Lower lobe of right lung (tissue), 2 donors: ENCODE measurements at places on chromosomes 2 and 18. TPM values are rescaled to one million over a fixed set of nuclear protein-coding genes. Genes with fewer than 3 reads are reported as not detected.

The G6PC2 gene
- total RNA-seq: not detected

The MC5R gene
- not detected for total RNA-seq

The POTEJ gene
- not detected for total RNA-seq

The FABP1 gene
- total RNA-seq: not detected

The MATN3 gene
- total RNA-seq: 8.1 TPM

- H3K36me3 ChIP-seq: peaks cover 14% of the 10 kb centered on the region
- no peak overlapping the region for H3K4me3 ChIP-seq
- DNase-seq: no peak
- H3K4me1 ChIP-seq: peaks cover 44% of the 10 kb centered on the region
- no peak overlapping the region for H3K27ac ChIP-seq
These were observed 41.7 kb downstream of the SH3BP4 start for GRCh38 chr2:234993541-234993981.

DNA sequence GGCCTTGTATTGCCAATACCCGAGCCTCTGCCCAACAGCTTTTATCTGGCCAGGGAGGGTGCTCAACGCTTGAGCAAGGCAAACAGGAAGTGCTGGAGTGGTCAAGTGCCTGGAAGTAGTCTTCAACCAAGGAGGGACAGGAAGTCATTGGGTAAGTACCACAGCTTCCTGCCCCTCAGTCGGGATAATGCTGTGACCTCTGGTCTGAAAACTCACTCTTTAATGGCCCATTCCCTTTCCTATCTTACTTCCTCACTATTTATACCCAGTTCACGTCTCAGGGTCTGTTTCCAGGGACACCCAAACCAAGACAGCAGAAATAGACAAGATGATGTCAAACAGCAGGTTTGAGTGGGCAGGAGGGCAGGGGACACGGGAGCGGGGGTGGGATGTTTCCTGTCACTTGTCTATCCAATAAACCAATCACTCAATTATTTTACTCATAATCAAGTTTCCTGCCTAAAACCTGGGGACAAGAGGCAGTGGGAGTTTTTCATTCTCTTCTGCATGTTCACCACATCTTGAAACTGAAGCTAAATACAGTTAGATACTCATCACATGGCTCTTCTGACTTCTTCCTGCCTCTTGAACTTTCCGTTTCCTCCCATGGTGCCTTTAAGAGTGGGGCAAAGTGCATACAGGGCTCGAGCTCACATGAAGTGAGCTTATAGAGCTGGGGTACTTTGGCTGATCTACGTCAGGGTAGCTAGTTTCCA is 68.9 kb upstream of the CAB39 start:
- H3K27ac ChIP-seq: peak overlapping the region; percentile 14
- H3K4me3 ChIP-seq: no peak overlapping the region
- DNase-seq: peak; percentile 80
- peaks cover 19% of the 10 kb centered on the region for H3K4me1 ChIP-seq
- no peaks in the 10 kb centered on the region for H3K36me3 ChIP-seq
- H3K27me3 ChIP-seq: no peaks in the 10 kb centered on the region

DNA sequence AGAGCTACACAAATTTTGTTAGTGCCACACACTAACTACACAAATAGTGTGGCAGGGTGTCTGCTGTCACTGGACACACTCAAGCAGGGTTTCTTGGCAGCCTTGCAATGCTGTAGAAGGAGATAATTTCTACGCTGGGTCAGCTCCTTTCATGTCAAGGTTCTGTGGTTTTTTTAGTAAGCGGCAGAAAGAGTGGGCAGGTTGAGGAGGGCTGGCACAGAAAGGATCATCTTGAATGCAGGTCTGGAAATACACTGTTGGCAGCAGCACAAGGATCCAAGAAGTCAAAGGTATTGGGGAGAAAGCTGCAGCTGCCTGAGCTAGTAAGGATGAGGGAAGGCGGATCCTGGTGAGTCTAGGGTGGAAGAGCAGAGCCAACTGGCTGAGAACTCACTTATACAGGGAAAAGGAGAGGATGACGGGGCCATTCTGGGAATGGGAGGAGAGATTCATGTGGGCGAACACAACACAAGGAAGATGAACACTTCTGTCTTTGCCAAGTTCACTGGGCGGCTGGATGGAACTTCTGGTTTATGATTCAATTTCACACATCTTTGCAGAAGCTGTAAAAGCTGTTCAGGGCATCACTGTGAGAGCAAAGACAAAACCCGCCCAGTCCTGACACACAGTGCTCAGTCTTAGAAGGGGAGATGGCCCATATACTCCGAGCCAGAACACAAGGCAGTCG is 16.9 kb upstream of the CYRIA start:
- H3K27me3 ChIP-seq: no peaks in the 10 kb centered on the region
- H3K27ac ChIP-seq: no peak overlapping the region
- no peaks in the 10 kb centered on the region for H3K36me3 ChIP-seq
- no peak for DNase-seq
- no peak overlapping the region for H3K4me3 ChIP-seq

- H3K27ac ChIP-seq: no peak overlapping the region
- no peak for DNase-seq
- no peak overlapping the region for H3K4me3 ChIP-seq
- no peaks in the 10 kb centered on the region for H3K4me1 ChIP-seq
- no peaks in the 10 kb centered on the region for H3K36me3 ChIP-seq
These were observed 16.7 kb upstream of the GREB1 start for GRCh38 chr2:11516984-11517648.

DNA sequence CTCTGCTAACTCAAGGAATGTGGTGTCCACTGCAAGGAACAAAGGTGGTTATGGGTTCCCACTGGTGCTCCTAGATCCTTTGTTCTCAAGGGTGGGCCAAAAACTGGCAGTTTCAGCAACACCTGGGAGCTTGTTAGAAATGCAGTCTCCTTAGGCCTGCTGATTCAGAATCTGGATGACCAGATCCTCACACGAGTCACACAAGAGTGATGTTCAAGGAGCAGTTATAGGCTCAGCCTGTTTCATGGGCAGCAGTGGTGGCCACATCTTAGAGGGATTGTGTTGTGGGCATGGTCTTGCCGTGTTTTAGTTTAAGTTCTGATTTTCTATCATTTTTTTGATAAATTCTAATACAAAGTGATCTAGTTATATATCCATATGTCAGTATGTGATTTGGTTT is 28.7 kb upstream of the MGAT5 start:
- H3K27ac ChIP-seq: no peak overlapping the region
- H3K27me3 ChIP-seq: no peaks in the 10 kb centered on the region
- peaks cover 3% of the 10 kb centered on the region for H3K4me1 ChIP-seq
- no peak for DNase-seq
- H3K4me3 ChIP-seq: no peak overlapping the region
- no peaks in the 10 kb centered on the region for H3K36me3 ChIP-seq

DNA sequence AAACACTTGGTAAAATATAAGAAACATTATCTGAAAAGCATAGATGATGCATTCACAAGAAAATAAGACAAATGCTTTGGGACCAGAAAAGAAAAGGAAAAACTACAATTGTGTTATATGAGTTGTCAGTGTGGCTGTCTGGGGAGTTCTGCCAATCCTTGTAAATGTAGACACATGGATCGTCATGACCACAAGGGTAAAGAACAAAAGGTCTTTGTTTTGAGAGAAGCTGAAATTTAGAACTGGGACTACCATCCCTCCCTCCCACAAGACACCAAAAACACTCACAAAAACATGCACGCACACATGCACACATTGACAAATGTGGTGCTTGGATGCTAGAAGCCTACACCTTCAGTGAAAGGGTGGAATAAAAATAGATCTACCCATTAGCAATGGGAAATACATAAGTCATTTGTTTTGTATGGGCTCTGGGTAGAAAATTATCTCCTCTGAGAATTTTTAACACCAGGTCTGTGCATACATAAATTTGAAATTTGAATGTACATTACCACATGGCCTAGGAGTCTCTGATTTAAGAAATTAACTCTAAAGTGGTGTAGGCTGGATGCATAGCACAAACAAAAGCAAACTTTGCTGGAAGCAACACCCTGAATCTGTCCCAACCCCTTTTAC is 266.2 kb upstream of the SLC39A10 start:
- H3K36me3 ChIP-seq: no peaks in the 10 kb centered on the region
- DNase-seq: no peak
- H3K27ac ChIP-seq: no peak overlapping the region
- no peaks in the 10 kb centered on the region for H3K27me3 ChIP-seq

DNA sequence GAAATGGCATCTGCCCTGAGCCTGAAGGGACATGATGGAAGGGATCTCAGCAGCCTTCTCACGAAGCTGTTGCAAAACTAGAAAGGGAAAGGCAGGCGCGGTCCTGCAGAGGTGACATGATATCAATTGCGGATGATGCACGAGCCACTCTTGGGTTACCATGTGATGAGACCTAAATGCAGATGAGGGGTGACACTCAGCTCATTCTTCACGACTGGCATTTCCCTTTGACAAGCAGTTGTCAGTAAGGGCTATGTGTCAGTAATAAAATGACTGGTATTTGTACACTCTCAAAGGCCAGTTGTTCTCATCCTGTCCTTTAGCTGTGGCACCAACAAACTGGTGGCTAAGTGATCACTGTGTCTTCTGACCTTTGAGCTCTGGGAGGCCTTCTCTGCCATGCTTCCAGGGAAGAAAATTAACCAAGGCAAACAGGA is 273.6 kb downstream of the ETAA1 start:
- no peak overlapping the region for H3K27ac ChIP-seq
- no peak for DNase-seq
- H3K27me3 ChIP-seq: no peaks in the 10 kb centered on the region
- no peaks in the 10 kb centered on the region for H3K36me3 ChIP-seq
- no peaks in the 10 kb centered on the region for H3K4me1 ChIP-seq

DNA sequence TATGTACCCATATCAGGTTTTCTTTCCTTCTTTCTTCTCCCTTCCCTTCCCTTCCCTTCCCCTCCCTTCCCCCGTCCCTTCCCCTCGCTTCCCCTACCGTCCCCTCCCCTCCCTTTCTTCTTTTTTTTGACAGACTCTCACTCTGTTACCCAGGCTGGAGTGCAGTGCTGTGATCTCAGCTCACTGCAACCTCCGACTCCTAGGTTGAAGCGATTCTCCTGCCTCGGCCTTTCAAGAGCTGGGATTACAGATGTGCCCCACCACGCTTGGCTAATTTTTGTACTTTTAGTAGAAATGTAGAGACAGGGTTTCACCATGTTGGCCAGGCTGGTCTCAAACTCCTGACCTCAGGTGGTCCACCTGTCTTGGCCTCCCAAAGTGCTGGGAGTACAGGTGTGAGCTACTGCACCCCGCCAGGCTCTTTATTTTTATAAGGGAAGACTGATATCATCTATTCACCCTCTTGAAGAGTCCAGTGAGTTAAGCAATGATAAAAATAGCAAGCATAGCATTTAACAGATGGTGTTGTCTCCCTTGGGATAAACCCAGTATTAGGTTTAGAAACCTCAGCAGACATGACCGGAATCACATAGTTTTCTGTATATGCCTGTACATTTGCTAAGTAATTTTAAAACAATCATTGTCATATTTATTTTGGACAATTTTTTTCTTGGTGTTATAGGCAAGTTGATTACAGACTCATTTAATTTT is 888.4 kb downstream of the TRIB2 start:
- no peaks in the 10 kb centered on the region for H3K27me3 ChIP-seq
- H3K36me3 ChIP-seq: no peaks in the 10 kb centered on the region

DNA sequence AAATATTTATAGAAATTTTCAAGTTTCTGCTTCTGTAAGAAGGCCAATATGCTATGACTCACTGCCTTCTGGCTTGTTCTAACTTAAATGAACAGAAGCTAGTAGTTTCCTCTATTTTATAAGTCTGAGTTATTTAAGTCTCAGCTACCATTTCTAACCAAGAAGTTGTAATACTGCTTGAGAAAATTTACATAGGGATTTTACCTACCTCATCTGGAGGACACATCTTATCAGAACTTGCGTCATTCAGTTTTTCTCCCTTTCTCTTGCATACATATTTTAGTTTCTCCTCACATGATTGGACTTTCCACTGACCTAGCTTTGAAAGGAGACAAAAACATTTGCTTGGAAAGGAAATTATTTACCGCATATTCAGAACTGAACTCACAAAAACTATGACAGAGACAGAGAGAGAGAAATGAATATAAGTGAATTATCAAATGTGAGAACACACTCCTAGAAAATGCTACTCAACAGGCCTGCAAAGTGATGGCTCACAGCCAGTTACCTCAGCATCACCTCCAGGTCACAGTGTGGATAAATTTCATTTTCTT is 81.1 kb upstream of the CD302 start:
- DNase-seq: no peak
- no peak overlapping the region for H3K4me3 ChIP-seq
- no peaks in the 10 kb centered on the region for H3K4me1 ChIP-seq
- no peak overlapping the region for H3K27ac ChIP-seq
- peaks cover 5% of the 10 kb centered on the region for H3K36me3 ChIP-seq

DNA sequence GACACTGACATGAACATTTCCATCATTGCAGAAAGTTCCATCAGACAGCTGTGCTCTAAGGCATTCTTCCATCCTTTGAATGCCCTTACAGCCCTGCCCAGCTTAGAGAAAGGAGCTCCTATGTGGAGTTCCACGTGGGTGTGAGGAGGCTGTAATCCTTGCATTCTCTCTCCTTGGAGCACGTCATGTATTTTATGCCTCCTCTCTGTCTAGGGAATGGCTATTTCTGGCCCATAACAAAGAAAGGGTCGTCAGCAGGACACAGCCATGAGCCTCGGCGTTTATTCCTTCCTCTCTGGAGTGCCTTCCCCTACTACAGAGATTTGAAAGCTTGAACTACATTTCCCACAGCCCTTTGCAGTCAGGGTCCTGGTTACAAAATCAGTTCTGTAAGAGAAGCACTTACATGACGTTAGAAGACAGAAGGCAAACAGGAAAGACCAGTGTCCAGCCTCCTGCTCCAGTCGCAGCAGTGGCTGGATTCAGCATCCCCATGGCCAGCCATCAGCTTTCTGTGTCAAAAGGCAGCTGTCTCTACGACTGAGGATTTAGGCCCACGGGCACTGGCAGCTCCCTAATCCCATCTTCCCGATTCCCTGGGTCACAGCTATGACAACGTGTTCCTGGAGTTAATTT is 234.9 kb downstream of the TFCP2L1 start:
- no peak overlapping the region for H3K4me3 ChIP-seq
- no peak overlapping the region for H3K27ac ChIP-seq
- peaks cover 6% of the 10 kb centered on the region for H3K27me3 ChIP-seq
- no peaks in the 10 kb centered on the region for H3K4me1 ChIP-seq
- H3K36me3 ChIP-seq: no peaks in the 10 kb centered on the region
- DNase-seq: no peak

GRCh38 chr18:12860530-12860929 is 23.5 kb downstream of the PTPN2 start:
- no peaks in the 10 kb centered on the region for H3K27me3 ChIP-seq
- peaks cover 15% of the 10 kb centered on the region for H3K36me3 ChIP-seq
- H3K4me1 ChIP-seq: peaks cover 45% of the 10 kb centered on the region
- no peak overlapping the region for H3K27ac ChIP-seq
- DNase-seq: no peak

DNA sequence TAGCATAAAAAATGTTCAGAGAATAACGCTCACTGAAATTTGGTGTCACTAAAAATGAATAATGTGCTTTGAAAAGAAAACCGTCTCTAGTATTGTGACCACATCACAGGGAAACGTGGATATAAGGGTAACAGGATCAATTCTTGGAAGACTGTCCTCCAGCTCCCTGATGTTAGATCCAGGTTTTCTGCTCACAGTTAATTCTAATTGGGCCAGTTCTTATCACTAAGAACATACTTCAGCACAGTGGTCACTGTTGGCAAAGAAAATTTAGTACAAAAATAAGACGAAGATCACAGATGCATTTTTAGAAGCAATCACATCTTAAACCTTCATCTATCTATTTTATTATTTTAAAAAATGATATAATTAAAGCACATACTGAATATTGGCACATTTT is 57.0 kb upstream of the CD226 start:
- H3K27ac ChIP-seq: no peak overlapping the region
- peaks cover 5% of the 10 kb centered on the region for H3K4me1 ChIP-seq
- peaks cover 15% of the 10 kb centered on the region for H3K36me3 ChIP-seq
- no peak for DNase-seq
